ENCODE measurements at places on chromosomes 1 and 21.

DNA sequence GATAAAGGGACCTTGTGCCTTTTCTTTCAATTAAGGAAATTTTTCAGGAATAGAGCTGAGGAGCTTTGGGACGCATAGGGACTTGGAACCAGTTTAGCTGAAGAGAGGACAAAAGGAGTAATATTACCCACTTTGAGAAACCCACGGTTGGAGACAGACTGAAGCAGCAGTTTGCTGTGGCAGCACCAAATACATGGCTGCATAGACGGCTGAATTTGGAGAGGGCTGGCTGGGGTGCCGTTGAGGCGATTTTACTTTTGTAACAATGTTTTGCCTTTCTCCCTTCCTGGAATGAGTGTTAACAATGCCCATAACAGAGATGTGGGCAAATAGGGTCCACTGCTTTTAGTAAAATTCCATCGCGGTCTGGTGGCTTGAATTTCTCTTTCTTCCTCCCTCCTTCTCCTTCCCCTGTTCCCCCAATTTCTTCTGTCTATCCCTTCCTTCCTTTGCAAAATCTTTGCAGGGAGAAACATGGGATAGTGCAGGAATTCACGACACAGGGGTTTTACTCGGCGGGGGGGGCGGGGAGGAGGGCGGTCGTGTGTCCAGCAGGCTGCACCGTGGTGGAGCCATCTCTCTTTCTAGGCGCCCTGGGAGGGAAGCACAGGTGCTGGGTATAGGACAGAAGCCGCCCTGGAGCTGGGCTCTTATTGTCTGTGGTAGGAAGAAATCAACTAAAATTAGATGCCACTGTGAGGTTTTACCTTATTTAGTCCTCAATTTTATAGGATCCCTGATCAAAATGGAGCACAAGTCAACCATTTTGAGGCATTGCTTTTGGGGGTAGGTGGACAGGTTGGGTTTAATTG is 6.8 kb downstream of the LHX4 start:
- no peak for DNase-seq

DNA sequence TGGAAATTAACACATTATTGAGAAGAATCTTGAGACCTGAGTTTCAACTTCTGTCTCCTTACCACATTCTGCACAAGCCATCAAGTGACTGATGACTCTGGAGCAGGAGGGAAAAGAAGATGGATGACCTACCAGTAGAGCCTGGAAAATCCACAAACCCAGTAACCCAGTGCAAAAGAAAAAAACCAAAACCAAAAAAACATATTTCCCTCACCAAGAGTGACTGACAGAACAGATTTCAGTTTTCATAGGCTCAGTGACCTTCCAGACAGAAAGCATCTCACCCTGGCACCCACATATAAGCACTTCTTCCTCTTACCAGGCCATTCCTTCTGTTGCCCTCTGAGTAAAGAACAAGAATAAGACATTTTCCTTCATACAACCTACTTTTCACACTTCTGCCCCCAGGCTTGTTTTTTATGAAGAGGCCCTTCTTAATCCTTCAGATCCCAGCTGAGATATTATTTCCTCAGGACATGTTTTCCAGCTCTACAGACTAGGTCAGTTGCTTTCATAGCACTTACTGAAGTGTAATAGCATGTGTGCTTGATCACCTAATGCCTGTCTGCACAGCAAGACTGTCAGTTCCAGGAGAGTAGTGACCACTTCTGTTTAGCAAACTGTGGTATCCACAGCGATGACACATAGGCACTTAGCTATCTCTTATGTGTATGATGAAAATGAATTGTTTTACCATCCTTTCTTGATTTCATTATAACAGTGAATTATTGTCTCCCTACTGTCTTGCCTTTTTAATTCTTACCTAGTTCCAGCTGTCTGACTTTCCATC is 4.0 kb downstream of the TSACC start:
- no peak for DNase-seq

DNA sequence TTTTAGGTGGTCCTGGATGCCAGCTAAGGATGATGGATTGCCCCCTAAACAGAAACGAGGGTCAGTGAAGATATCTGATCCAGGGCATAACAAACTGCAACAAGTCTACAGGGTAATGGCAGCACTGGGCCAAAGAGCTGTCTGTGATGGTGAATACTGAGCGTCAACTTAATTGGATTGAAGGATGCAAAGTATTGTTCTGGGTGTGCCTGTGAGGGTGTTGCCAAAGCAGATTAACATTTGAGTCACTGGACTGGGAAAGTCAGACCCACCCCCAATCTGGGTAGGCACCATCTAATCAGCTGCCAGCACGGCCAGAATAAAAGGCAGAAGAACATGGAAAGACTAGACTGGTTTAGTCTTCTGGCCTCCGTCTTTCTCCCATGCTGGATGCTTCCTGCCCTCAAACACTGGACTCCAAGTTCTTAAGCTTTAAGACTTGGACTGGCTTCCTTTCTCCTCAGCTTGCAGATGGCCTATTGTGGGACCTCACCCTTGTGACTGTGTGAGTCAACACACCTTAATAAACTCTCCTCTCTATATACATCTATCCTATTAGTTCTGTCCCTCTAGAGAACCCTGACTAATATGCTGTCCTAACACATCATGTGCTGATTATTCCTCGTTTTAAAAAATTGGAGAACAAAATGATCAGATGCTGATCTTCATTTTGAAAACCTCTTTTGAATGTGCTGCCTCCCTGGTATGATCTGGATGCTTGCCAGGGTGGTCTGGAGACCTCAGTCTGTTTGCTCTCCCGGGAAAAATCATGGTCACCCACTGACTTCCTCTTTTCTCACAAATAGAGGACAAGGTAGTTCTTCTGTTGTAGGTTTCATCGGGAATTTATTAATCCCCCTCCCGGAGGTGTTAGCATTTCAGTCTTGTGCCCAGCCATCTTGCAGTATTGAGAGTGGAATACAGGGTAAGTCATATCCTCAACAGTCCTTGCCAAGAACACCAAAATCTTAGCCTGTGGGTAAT is 234.7 kb downstream of the SETD4 start:
- DNase-seq = no peak

- no peak for DNase-seq
Measured at GRCh38 chr1:82168482-82168881, 367.7 kb downstream of the ADGRL2 start.

DNA sequence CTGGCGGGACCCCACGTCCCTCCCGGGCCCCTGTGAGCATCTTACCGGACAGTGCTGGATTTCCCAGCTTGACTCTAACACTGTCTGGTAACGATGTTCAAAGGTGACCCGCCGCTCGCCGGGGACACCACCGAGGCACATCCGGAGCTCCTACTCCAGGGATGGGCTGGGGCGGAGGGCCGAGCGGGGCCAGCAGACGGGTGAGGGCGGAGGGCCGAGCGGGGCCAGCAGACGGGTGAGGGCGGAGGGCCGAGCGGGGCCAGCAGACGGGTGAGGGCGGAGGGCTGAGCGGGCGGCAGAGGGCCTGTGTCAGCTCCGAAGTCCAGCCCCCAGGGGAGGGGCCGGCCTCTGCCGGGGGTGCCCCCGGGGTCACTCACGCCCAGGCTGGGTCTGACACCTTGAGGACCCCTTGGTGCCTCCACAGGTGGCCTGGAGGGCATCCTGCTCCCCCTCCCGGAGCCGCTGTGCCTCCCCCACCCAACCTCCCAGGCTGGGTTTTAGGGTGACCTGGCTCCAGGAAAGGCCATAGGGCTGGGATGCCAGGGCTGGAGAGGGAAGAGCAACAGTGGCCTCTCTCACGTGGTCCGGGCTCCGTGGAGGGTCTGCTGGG is 5.7 kb upstream of the TTLL10 start:
- DNase-seq = no peak

GRCh38 chr1:115839029-115839678 is 1.8 kb downstream of the NHLH2 start:
- DNase-seq = no peak

DNA sequence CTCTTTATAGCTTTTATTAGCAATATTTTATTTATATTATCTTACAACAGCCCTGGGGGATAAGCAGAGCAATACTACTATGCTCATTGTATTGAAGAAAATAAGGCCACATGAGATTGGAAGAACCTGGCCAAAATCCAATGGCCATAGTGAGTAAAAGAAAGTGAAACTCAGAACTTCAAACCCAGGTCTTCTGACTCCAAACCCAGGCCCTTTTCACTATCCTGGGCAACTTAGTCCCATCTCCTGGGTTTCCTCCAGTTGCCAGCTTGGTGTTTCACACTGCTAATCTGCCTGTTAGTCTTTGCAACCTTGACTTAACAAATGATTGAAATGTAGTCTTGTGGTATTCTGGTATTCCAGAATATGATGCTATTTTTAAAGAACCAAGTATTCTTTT is 22.4 kb upstream of the EXO1 start:
- no peak for DNase-seq

DNA sequence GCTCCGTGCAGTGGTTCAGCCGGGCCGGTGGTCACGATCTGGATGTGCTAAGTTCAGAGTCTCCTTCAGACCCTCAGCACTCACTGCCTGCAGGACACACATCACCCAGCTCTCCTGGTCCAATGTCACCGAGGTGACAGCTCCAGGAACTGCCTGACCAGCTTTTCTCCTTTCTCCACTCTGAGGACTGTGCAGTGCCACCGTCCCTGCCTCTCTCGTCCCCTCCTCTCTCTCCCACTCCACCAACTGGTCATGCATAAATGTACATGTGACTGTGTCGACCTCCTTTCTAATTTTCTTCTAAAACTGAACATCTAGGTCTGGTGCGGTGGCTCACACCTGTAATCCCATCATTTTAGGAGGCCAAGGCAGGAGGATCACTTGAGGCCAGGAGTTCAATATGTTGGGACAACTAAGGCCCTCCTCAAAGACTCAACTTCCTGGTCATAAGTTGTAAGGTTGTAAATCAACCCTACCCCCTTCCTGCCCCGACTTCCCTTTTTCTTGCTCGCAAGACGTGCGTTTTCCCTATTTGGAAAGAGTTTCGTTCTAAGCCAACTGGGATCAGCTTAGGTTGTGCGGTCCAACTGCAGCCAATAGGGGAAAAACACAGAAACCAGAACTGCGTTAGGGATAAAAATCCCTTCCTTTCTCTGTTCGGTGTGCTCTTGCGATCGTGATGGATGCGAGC is 53.1 kb downstream of the MEGF6 start:
- DNase-seq = no peak

DNA sequence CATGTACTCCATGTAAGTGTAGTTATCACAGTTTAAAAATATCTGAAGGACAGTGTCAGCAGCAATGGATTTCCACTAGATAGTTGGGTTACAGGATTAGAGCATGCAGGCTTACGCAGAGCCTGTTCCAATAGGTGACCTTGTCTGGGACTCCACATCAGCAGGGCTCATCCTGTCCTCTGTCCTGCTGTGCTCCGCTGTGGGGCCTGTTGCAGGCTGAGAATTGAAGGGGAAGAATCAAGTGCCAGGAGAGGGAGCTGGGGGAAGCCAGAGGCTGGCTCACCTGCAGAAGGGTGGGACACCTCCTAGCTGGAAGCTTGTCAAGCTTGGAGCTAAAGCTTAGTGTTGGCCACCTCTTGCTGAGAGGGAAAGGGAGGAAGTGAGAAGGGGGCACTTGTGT is 62.8 kb downstream of the XCL2 start:
- DNase-seq = no peak

- DNase-seq = no peak
Measured at GRCh38 chr1:173248247-173248940, 41.3 kb upstream of the TNFSF4 start.
